ENCODE measurements at places on chromosomes 1 and 21.

- no peak for DNase-seq
Observed at GRCh38 chr1:27403065-27403726, 10.8 kb downstream of the GPR3 start.

DNA sequence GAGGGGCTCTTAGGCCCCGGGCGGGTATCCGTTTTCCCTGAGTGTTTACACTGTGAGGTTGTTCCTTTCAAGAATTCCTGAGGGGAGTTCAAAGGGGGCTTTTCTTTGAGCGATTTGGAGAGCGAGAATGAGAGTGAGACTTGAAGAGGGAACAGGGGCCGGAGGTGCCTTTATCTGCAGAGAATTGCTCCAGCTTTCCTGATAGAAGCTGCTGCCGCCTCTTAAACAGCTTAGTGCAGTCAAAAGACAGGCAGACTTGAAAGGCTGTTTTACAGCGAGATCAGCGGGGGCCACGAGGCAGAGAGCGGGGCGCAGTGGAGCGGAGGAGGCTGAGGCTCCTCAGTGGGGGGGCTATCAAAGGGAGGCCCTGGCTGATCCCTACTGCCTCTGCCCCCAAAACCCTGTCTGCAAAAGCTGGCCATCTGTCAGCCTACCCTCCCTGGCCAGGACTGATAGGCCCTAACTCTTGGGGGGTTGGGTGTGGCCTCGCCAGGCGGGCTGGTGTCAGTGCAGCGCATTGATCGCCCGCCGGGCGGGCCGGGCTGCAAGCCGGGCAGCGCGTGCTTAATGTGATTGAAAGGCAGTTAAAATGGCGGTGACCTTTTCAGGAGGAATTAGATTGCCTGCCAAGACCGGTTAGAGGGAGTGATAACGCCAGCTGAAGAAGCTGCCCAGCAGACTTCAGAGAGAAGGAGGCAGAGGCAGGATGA is 36.4 kb downstream of the TMEM53 start:
- no peak for DNase-seq

GRCh38 chr1:160113407-160113806 is 2.2 kb upstream of the ATP1A2 start:
- DNase-seq, result no peak

- no peak for DNase-seq
Observed at GRCh38 chr1:239387304-239388158, 1.2 kb downstream of the CHRM3 start.

- peak; percentile 6 for DNase-seq
Observed at GRCh38 chr1:29197590-29197924, 15.9 kb upstream of the SRSF4 start.

DNA sequence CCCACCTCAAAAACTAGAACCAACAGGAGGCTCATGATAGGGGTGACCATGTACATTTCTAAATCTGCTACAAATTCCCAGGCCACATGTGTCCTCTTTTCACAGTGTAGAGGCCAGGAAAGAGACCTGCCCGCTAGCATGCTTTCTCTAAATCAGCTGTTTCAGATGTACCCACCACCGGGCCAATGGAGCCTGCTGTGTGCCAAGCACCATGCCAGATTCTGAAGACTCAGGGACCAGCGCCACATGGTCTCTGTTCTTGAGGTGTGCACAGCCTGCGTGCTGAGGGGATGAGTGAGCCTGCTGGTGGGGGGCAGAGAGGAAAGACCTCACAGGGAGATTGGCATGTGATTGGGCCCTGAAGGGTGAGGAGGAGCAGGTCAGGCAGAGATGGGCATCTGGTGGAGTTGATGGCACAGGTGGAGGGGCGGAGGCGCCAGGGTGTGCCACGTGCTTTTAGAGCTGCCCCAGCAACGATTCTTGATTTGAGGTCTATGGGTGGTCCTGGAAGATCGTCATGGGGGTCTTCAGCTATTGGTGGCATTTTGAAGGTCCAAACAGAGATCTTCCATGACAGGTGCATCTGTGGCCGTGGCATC is 485.1 kb upstream of the VAMP3 start:
- no peak for DNase-seq

GRCh38 chr1:220754918-220755295 is 6.8 kb downstream of the MTARC2 start:
- DNase-seq, result no peak

Data from activated T-cell treated with anti-CD3 and anti-CD28 coated beads for 4 hours (primary cell).